ENCODE measurements at places on chromosomes 6 and 20.

- DNase-seq: peak; percentile 74
These were observed 691 bp downstream of the ASF1A start for GRCh38 chr6:118894425-118895260.

DNA sequence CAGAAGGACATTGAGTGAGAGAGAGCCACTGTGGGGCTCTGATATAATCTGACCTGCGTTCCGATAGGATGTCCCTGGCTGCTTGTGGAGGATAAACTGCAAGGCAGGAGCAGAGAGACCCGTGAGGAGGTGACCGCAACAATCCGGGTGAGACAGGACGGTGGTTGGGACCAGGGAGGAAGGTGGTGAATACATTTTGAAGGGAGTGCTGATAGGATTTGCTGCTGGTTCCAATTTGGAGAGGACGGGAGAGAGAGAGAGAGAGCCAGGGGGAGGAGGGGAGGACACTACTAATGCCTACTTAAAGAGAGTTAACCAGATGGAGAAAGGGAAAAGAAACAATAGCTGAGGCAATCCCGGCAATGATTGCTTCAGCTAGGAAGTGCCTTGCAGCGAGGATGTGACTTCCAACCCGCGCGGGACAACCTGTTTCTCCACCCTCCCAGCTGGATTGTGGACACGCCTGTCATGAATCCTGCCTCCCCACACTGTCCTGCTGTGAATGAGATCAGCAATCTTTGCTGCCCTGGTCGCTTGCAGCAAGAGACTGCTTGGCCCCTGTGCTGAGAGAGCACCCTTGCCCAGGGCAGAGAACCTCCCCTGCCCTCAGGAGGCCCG is 199.0 kb upstream of the KCNG1 start:
- DNase-seq: peak; percentile 66

DNA sequence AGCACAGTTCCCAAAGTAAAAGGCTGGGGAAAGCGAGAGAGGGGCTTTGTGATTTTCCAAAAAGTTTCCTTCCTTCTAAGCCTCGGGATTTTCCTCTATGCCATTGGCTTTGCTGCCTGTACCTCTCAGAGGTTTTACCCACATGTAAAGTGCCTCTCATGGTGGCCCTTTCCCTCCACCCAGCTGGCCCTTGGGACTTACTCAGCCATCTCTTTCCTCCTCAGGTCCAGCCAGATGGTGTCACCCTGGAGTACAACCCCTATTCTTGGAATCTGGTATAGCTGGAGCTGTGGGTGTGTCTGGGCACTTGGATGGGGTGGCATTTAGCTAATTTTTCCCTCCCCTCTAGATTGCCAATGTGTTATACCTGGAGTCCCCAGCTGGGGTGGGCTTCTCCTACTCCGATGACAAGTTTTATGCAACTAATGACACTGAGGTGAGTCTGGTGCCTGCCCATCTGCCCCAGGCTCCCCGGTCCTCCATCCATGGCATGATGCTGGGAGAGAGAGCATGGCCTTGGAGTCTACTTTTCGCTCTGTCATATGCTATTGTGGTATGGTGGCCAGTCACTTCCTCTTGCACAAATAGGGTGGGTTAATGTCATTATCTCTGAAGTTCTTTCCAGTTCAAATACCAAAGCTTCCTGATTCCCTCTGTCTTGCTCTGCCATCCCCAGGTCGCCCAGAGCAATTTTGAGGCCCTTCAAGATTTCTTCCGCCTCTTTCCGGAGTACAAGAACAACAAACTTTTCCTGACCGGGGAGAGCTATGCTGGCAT is 1.1 kb downstream of the CTSA start:
- peak; percentile 51 for DNase-seq

GRCh38 chr20:39983183-39983582 is 705.9 kb downstream of the MAFB start:
- no peak for DNase-seq

Measured in hepatocyte (in vitro differentiated cells).